ENCODE measurements at places on chromosomes 6 and 20.

DNA sequence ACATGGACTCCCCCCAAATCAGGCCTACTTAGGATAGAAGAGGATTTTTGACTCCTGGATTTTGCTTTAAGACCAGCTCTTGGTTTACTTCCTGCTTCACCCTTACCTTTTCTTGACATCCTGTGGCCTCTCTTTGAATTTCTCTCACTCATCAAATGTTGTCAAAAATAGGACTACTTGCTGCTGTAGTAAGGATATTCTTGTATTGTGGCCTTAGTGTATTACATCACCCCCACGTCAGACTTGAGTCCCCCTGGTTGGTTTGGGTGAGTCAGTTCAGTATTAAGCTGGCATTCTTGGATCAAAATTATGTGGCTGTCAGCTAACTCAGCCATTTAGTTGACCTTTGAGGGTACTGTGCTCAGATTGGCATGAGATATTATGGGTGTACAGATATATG is 1.1 kb downstream of the TPX2 start:
- H3K27ac ChIP-seq: peak overlapping the region; percentile 85
- no peaks in the 10 kb centered on the region for H3K27me3 ChIP-seq
- H3K4me3 ChIP-seq: peak overlapping the region; percentile 74
- peaks cover 28% of the 10 kb centered on the region for H3K4me1 ChIP-seq
- peaks cover 20% of the 10 kb centered on the region for H3K36me3 ChIP-seq
- no peak for DNase-seq

DNA sequence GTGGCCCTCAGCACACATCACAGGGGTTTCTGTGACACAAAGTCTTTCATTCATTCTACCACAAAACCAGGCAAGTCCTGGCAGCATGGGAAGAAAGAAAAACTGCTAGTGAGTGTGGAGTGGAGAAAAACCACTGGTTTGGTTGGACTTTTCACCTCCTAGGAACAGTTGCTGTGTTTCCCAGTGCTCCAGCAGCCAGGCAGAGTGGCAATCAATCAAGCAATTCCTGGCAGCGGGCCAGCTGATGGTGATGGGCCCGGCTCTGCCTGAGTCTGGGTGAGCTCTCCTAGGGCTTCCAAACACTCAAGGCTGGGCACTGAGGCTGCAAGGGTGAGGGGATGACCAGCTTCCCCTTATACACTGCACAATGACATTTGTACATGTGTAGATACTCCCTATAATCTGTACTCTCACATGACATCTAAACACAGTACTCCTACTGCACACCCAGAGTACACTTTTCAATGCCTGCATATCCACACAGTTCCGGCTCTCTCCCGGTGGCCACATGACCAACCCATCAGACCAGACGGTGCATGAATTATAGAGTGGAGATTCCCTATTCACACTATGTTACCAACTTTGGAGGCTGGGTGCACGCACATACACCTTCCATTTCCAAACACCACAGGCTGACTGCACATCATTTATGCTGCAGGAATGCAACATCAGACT is 156.6 kb downstream of the UNC5CL start:
- H3K4me3 ChIP-seq: no peak overlapping the region
- DNase-seq: no peak
- peaks cover 15% of the 10 kb centered on the region for H3K27me3 ChIP-seq
- H3K4me1 ChIP-seq: no peaks in the 10 kb centered on the region
- no peak overlapping the region for H3K27ac ChIP-seq

- no peaks in the 10 kb centered on the region for H3K4me1 ChIP-seq
- H3K27ac ChIP-seq: no peak overlapping the region
- H3K36me3 ChIP-seq: no peaks in the 10 kb centered on the region
- H3K27me3 ChIP-seq: no peaks in the 10 kb centered on the region
These were observed 32.6 kb downstream of the DTNBP1 start for GRCh38 chr6:15630202-15630601.

- no peak overlapping the region for H3K4me3 ChIP-seq
- H3K27me3 ChIP-seq: no peaks in the 10 kb centered on the region
- no peak overlapping the region for H3K27ac ChIP-seq
- H3K4me1 ChIP-seq: no peaks in the 10 kb centered on the region
These were observed 51.6 kb upstream of the OGFRL1 start for GRCh38 chr6:71236926-71237434.

- H3K27ac ChIP-seq: no peak overlapping the region
- H3K4me1 ChIP-seq: no peaks in the 10 kb centered on the region
- H3K36me3 ChIP-seq: no peaks in the 10 kb centered on the region
- no peaks in the 10 kb centered on the region for H3K27me3 ChIP-seq
- no peak overlapping the region for H3K4me3 ChIP-seq
These were observed 558.4 kb upstream of the CDH4 start for GRCh38 chr20:60693496-60694133.

DNA sequence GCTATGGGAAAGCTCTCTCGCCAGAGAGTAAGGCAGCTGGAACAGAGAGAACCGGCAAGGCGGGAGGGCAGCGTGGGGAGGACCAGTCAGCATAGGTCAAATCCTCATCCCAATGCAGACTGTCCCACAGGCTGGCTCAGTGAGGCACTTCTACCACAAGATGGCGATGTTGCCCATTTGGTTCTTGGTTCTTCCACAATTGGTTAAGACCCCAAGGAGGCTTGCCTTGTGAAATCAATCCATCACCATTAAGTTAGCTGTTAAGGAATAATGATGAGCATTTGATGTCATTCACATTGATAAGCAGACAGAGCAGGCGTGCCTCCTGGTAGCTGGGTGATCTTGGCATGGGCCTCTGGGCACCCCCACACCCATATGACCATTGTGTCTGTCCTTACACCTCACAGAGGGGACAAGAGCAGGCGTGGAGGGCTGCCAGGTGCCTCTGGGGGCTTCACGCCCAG is 2.4 kb downstream of the CSTL1 start:
- DNase-seq: peak; percentile 69
- H3K4me3 ChIP-seq: no peak overlapping the region
- H3K4me1 ChIP-seq: peaks cover 7% of the 10 kb centered on the region

DNA sequence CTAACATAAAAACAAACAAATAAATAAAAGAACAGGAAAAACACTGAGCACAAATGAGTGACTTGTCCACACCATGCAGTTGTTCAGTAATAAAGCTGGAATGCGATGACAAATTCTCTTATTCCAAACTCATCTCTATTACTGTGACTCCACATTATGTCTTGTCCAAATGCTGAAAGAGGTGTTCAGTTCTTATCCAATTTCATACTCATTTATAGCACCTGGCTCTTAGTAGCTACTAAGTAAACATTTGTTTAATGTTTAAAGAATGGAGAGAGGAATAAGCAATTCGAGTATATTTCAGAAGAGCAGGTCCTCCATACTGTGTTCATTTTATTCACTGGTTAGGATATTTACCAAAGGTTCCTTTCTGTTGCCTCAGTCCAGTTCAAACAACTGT is 439.0 kb upstream of the JAG1 start:
- no peak overlapping the region for H3K4me3 ChIP-seq
- H3K27ac ChIP-seq: no peak overlapping the region
- peaks cover 2% of the 10 kb centered on the region for H3K4me1 ChIP-seq
- no peaks in the 10 kb centered on the region for H3K27me3 ChIP-seq

DNA sequence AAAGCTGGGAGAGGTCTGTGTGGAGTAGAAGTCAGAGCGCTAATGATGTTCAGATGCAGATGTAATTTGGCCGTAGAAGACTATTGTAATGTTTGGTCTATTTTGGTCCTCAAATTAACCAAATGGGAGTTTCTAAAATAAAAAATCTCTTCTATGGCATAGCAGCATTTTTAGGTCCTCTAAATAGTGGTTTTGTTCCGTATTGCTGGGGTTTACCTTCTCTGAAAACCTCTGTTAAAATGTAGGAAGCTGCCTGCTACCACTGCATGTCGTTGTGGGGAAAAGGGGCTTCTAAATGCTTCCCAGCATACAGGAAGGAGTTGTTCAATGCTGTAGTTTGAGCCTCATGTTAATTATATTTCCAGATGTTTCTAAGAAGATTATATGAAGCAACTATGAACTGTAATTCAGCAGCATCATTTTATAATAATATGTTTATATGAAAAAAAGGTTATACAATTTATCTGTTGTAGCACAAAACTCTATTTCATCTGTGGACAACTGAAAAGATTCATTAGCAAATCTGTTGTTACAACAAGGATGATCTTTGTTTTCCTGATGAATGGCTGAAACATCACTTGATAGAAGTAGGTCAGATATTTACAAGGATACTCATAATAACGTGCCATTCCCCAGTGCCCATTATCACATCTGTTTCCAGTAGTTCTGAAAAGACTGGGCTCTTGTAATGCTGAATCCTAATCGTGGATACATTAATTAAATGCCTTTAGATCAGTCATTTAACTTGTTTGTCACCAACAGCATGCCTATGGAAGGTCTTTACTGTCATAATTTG is 256.6 kb downstream of the TBC1D7 start:
- no peaks in the 10 kb centered on the region for H3K4me1 ChIP-seq
- H3K27ac ChIP-seq: no peak overlapping the region
- H3K4me3 ChIP-seq: no peak overlapping the region
- H3K27me3 ChIP-seq: peaks cover 24% of the 10 kb centered on the region
- H3K36me3 ChIP-seq: no peaks in the 10 kb centered on the region
- DNase-seq: no peak

- no peaks in the 10 kb centered on the region for H3K4me1 ChIP-seq
- DNase-seq: no peak
These were observed 9.1 kb downstream of the PNLDC1 start for GRCh38 chr6:159809149-159809548.

- no peak overlapping the region for H3K4me3 ChIP-seq
- H3K36me3 ChIP-seq: no peaks in the 10 kb centered on the region
- no peak for DNase-seq
- H3K27me3 ChIP-seq: no peaks in the 10 kb centered on the region
- H3K27ac ChIP-seq: no peak overlapping the region
These were observed 14.4 kb upstream of the FOXO3 start for GRCh38 chr6:108546079-108547049.

GRCh38 chr6:45990162-45990561 is 25.5 kb downstream of the CLIC5 start:
- no peaks in the 10 kb centered on the region for H3K36me3 ChIP-seq
- no peak for DNase-seq
- H3K4me3 ChIP-seq: no peak overlapping the region

DNA sequence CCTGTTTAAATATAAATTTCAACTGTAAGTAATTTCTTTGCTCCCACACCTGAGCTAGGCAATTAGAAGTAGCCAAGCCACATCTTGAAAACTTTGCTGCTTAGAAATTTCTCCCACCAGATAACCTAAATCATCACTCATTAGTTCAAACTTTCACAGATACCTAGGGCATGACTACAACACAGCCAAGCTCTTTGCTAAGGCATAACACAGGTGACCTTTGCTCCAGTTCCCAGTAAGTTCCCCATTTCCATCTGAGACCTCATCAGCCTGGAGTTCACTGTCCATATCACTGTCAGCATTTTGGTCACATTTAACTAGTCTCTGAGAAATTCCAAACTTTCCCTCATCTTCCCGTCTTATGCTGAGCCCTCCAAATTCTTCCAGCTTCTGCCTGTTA is 79.8 kb upstream of the OPRM1 start:
- no peaks in the 10 kb centered on the region for H3K36me3 ChIP-seq
- H3K27me3 ChIP-seq: peaks cover 22% of the 10 kb centered on the region
- H3K4me1 ChIP-seq: no peaks in the 10 kb centered on the region
- no peak overlapping the region for H3K27ac ChIP-seq

GRCh38 chr20:19260412-19261090 is 48.1 kb downstream of the SLC24A3 start:
- H3K4me3 ChIP-seq: no peak overlapping the region
- no peak overlapping the region for H3K27ac ChIP-seq
- H3K36me3 ChIP-seq: no peaks in the 10 kb centered on the region
- DNase-seq: no peak

DNA sequence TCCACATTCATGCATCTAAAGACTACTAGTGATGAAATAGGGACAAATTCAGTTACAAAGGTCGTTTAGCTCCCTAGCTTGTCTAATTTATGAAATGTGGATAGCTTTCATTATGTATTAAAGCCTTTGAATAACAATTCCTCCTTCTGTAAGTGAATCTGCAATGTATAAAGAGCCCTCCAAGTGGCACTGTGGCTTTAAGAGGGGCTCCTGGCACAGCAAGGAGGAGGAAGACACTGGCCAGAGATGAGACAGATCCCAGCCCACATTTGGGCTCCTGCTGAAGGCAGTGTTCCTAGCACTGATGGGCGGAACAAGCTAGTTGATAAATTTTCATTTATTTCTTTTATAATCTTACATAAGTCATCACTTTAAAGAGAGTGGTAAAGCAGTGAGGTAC is 17.6 kb upstream of the FUCA2 start:
- no peak for DNase-seq
- no peaks in the 10 kb centered on the region for H3K4me1 ChIP-seq
- no peak overlapping the region for H3K4me3 ChIP-seq
- no peak overlapping the region for H3K27ac ChIP-seq
- no peaks in the 10 kb centered on the region for H3K36me3 ChIP-seq

- H3K27ac ChIP-seq: no peak overlapping the region
- H3K4me3 ChIP-seq: no peak overlapping the region
- H3K36me3 ChIP-seq: peaks cover 8% of the 10 kb centered on the region
- no peak for DNase-seq
- peaks cover 40% of the 10 kb centered on the region for H3K4me1 ChIP-seq
These were observed 1.8 kb upstream of the FKBP1A start for GRCh38 chr20:1394686-1395085.

DNA sequence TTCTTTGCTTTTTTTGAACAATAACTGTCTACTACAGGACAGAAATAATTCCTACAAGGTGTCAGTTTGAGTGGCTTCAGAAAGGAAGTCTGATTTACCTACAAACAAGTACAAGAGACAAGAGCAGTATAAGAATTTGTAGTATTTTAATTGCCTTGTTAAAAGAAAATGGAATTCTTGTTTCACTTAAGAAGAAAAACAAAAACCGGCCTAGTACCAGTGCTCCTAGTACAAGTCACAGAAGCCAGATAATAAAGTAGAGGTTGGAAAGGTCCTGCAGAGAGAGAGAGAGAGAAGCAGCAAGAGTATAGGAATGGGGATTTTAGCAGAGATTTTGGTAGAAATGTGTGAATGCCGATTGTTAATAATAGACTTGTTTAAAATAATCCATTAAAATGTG is 6.4 kb downstream of the TAB2 start:
- DNase-seq: no peak

DNA sequence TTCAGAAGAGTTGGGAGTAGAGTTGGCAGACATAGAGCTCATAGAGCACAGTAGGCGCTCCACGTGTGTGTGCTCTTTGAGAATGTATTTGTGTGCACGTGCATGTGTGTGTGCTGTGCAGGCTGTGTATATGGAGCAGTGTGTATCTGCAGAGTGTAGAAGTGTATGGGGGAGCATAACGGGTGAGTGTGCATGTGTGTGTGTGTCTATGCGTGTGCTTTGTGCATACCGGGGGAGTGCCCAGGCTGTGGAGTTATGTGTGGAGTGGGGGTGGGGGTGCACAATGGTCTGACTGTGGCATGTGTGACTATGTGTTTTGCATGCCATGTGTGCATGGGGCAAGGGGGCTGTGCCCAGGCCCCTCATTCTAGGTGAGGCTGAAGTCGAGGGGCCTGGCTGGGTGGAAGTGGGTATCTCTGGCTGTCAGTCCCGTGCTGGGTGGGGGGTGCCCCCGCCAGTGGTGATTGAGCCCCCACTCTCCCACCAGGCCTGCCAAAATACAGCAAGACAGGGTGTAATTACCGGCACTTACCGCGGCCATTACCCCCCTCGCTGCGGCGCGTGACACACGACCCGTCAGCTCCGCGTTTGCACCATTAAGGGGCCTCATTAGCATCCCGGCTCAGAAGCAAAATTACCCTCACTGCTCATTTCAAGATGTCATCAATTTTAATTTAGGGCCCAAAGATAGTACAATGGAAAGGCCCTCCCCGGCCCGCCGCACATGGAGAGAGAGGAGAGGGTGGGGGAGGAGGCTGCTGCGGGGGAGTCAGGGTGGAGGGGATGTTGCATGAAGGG is 39.1 kb downstream of the MDFI start:
- no peaks in the 10 kb centered on the region for H3K27me3 ChIP-seq
- H3K27ac ChIP-seq: no peak overlapping the region
- peaks cover 4% of the 10 kb centered on the region for H3K4me1 ChIP-seq
- H3K36me3 ChIP-seq: no peaks in the 10 kb centered on the region
